Posterior cingulate gyrus (tissue), 11 donors: ENCODE measurements at places on chromosomes 12 and 14.

DNA sequence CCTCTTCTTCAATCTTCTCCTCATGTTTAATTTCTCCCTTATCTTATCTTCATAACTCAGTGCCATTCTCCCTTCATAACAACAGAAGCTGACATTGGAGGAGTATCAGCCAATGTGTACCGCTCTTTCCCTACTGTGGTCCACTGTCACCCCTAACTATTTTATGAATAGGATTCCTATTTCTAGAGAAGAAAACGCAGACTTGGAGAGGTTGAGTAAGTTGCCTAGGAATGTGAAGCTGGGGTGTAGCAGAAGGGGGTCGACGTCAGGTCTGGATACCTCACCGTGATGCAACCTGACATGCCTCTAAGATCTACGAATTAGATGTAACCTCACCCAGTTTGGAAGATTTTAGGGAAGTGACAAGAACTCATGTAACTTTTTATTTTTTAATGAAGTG lies 17.1 kb downstream of the LMO3 start:
- no peak for DNase-seq

GRCh38 chr12:44441155-44441554 lies 435.0 kb downstream of the NELL2 start:
- DNase-seq = no peak

GRCh38 chr12:70828351-70828750 lies 92.2 kb downstream of the PTPRR start:
- no peak for DNase-seq

DNA sequence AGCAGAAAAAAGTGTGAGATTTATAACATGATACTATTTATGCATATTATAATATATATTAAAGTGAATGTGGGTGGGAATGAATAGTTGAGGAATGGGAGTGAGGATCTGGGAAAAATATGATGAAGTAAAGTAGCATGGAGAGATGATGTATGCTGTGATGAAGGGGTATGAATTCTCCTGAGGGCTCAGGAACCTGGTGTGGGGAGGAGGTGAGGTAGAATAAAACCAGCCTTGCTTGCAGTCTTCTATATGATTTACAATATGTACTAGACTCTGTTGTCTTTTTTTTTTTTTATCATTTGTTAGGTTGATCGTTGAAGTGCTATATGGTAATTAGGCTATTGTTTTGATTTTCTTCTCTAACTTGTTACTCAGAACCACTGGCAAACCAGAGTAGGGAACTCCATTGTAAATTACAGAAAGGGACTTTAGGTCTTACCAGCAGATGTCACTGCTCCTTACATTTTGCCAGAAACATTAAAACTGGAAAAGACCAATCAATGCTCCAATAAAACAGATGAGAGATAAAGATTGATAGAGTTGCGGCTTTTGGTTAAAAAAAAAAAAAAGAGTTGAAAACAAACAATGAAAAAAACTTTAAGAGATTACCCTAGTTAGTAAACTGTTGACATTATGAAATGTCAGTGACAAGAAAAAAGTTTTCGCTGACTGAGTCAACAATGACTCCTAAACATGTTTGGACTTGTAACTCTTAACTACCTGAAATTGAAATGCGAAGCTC lies 39.9 kb downstream of the ATL1 start:
- no peak for DNase-seq

DNA sequence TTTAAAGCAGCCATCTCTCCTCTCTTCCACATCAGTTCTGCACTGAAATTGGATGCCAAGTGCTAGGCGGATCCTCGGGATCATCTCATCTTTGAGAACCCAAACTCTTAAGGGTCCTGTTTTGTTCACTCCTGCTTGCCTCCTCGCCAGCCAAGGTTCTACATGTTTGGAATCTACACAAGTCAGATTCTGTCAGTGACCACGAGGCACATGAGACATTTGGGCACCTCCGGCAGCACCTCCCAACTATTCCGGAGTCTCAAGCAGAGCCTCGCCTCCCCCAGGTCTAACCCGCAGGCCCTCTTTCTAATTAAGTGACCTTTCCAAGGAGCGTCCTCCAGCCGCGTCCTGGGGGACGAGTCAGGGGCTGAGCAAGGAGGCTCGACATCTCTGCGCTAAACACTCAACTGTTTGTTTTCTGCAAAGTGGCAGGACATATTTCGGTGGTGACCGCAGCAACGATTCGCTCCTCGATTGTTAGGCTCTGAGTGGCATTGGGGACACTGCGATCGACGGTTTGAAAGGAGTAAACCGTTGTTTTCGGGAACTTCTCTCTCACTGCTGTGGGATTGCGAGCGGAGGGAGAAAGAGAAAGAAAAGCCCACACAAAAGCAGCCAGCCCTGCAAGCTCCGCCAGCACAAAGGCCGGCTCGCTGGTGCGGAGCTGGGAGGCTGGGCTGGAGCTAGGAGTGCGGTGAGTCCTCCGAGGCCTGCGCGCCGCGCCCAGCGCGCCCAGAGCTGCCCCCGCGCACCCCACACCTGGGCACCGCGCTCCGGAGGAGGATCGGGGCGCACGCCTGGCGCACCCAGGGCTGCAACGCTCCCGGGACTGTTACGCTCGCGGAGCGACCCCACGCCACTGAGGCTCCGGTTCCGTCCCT lies 640 bp downstream of the ARMH4 start:
- DNase-seq = peak; percentile 23

- DNase-seq = no peak
Measured at GRCh38 chr12:88111074-88111652, 30.7 kb downstream of the CEP290 start.

- no peak for DNase-seq
Measured at GRCh38 chr12:24360461-24360860, 411.0 kb upstream of the SOX5 start.

- DNase-seq = peak; percentile 63
Measured at GRCh38 chr12:123059500-123059899, 79.0 kb downstream of the ARL6IP4 start.

DNA sequence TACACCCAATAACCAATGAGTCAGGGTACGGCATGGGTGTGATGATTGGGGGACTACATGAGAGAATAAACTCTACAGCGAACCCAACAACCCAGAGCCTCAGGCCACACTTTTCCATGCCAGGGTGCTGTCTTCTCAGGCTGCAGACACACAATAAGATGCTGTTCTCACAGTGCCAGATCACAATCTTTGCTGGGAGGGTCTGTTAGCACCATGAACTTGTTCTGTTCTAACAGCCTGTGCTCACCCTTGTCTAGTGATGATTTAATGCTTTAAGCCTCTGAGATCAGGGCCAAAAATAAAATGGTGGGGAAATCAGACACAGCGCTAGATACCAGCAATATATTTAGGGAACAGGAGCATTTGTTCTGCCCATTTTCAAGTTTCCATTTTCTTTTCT lies 621.9 kb upstream of the TBX3 start:
- no peak for DNase-seq

DNA sequence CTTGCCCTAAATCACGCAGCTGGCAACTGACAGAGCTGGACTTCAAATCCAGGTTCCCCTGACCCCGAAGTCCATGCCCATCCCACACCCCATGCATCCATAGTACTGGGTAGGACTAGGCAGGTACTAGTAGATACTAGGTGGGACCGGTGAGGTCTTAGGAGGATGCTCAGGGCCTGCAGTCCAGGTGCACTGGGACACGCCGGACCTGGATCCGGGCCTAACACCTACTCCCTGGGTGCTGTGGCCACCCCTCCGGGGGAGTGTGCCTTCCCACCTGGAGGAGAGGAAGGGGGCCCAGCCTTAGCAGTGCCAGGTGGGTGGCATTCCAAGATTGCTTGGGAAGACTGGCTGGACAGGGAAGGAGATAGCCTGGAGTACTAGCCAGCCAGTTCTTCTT lies 64.8 kb downstream of the CACNA1C start:
- DNase-seq = no peak

DNA sequence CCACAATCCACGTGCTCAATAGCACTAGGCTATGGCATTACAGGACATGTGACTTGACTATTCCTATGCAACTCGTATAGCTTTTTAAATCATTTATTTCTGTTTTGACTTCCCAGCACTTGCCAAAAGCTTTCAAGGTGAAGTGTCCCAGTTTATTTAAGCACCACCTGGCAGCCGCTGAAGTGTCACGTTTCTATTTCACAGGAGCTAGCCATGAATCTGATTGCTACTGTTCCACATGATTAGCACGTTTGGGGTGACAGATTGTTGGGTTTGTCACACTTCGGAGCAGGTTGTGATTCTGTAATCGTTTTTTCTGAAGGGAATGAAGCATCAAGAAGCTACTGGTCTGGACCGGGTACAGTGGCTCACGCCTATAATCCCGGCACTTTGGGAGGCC lies 39.9 kb upstream of the BICDL1 start:
- DNase-seq = no peak

DNA sequence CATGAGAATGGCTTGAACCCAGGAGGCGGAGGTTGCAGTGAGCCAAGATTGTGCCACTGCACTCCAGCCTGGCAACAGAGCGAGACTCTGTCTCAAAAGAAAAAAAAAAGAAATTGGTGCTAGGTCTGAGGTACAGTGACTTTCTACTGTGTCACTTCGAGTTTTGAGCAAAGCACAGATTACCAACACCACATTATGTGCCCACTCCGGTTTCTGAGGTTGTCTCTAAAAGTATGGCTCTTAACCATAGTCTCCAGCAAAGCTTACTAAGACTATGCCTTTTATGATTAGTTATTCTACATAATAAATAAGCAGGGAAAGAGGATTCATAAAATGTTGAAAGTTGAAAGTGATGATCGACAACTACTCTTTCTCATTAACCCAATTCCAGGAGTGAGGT lies 8.0 kb downstream of the RBM23 start:
- no peak for DNase-seq

DNA sequence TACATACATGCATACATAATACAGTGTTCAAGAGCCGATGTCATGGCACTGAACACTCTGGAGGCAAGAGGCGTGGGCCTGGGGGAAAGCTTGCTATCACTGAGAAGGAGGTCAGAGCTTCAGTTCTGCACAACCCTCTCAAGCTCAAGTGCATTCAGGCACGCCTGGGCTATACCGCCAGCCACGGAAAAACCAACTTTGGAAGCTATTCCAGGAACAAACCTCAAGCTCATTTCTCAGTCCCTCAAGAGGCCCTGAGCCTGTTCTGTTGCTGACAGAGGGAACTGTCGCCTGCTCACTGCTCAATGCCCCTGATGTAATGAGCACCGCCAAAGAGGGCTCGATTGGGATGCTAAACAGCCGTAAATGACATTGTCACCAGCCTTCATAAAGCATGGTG lies 9.2 kb downstream of the NOS1 start:
- DNase-seq = no peak

GRCh38 chr12:87185367-87185766 lies 843.8 kb downstream of the C12orf50 start:
- no peak for DNase-seq

GRCh38 chr14:97280526-97280925 lies 483.3 kb downstream of the VRK1 start:
- no peak for DNase-seq

- DNase-seq = no peak
Measured at GRCh38 chr14:70909733-70910614, 2.7 kb downstream of the PCNX1 start.

DNA sequence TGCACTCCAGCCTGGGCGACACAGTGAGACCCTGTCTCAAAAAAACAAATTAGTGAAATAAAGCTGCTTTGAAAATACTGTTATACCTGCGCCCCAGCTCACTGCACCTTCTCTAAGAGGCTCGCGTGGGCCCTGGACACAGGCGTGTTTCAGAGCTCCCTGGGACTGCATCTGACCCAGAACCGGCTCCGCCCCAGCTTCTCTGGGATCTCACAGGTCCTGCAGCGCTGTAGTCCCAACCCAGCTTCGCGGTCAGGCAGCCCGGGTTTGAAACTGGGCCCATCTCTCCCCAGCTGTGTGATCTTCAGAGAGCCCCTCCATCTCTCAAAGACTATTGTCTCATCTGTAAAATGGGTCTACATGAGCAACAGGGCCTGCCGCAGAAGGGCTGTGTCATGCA lies 7.5 kb downstream of the RIMBP2 start:
- DNase-seq = no peak

- DNase-seq = peak; percentile 59
Measured at GRCh38 chr14:102984336-102985102, 62.1 kb downstream of the AMN start.

DNA sequence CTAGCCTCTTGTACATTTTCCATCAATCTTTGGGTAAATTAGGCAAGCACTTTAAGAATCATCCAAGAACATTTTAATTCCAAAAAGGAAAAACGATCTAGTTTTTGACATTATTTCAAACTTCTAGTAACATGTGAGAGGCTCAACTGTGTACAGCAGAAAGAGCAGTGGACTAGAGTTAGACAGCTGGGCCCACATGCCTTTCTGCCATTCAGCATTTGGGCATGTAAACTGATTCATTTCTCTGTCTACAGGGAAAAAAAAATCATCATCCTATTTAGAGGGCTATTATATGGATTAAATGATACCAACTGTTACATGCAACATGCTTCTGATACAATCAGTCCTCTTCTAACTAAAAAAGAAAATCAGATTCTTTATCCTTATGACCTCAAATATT lies 17.7 kb downstream of the ATP2B1 start:
- DNase-seq = no peak

- DNase-seq = peak; percentile 38
Measured at GRCh38 chr12:88580051-88580871, at the start of gene KITLG. Gene KITLG, minus strand, starts transcription at chr12:88580471. Its CDS starts 193 bp downstream, at chr12:88580278.

- no peak for DNase-seq
Measured at GRCh38 chr14:58724206-58724605, 86.4 kb downstream of the DACT1 start.

DNA sequence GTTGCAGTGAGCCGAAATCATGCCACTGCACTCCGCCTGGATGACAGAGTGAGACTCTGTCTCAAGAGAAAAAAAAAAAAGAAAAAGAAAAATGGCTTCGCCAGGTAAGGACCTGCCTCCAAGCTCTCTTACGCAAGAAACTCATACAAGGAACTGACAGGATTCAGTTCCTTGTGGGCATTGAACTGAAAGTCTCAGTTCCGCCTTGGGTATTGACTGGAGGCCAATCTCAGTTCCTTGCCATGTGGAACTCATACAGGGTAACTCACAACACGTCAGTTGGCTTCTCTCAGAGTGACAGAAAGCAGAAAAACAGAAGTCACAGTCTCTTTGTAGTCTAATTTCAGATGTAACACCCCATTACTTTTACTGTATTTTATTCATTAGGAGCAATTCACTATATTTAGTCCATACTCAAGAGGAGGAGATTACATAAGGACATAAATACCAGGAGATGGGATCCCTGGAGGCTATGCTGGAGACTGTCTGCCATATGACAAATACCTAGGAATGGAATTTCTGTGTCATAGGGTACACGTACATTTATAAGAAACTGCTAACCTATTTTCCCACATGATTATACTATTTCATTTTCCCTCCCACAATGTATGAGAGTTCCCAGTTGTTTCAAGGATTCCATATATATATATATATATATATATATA lies 11.4 kb upstream of the NOPCHAP1 start:
- DNase-seq = no peak
